ENCODE measurements at places on chromosomes 11 and 22.

DNA sequence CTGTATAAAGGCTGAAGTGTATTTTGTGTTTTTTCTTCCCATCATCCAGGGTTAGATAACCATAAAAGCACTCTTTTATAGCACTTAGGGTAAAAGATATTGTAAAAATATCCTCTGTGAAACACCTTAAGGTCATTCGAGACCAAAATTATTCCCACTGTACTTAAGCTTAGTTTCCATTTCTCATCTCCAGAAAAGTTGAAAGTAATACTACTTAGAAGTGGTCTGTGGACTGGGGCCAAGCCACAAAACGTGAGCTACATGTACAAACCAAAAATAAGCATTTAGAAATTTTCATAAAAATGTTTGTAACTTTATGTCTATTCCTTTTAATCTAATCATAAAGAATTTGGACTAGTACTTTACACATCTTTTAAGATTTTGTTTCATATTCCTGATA lies 142.0 kb upstream of the NTM start:
- no peak for DNase-seq

DNA sequence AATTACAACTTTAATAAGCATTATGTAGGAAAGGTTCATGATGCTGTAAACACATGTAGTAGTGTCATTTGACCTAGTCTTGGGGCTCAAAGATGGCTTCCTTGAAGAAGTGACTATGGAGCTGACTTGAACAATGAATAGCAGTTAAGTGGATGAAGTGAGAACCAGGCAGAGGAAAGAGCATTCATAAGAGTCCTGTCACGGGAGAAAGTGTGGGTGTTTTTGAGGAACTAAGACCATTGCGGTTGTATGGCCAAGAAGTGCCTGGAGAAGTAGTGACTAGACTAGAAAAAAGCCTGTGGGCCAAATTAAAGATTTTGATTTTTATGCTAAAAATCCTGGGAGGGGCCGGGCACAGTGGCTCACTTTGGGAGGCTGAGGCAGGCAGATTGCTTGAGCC lies 7.2 kb upstream of the IL18BP start:
- DNase-seq = no peak

- DNase-seq = peak; percentile 33
These were observed 61.1 kb upstream of the CD44 start for GRCh38 chr11:35077709-35078469.

DNA sequence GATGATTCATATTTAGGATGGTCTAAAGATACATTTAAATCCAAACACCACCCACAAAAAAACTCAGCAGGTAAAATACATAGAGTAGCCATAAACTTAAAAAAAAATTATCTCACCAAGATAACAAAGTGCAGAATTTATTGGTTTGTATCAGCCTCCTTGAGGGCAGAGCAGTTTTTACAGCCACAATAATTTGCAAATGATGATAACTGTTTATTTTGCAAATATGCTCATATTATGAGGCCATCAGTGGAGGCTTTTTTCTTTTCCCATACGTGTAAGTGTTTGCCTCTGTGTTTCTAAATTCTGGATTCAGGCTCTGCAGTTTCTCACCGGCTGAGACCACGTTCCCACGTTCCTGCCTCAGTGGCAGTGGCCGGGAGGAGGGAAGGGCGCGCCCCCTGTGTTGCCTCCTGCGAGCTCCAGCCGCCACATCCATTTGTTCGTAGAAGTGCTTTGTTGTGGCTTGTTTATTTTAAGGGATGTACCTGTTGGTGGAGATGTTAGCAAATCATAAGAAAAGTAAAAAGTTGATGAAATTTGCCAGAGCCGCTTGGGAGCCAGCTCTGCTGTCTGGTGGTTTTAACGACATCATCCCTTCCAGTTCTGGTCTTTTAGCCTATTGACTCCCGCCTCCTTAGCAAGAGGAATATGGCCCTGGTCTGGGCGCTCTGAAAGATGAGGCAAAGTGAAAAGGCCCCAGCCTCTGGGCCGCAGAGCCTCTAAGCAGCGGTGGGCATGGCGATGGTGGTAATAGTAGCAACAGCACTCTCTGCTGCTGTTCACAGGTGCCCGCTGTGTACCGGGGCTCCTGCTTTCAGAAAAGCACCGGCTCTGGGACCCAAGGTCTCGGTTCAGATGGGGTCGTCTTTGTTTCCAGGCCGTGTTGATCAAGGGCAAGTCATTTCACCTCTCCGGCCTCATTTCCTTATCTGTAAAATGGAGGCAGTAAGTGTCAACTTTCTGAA lies 66.7 kb upstream of the PPARA start:
- no peak for DNase-seq

DNA sequence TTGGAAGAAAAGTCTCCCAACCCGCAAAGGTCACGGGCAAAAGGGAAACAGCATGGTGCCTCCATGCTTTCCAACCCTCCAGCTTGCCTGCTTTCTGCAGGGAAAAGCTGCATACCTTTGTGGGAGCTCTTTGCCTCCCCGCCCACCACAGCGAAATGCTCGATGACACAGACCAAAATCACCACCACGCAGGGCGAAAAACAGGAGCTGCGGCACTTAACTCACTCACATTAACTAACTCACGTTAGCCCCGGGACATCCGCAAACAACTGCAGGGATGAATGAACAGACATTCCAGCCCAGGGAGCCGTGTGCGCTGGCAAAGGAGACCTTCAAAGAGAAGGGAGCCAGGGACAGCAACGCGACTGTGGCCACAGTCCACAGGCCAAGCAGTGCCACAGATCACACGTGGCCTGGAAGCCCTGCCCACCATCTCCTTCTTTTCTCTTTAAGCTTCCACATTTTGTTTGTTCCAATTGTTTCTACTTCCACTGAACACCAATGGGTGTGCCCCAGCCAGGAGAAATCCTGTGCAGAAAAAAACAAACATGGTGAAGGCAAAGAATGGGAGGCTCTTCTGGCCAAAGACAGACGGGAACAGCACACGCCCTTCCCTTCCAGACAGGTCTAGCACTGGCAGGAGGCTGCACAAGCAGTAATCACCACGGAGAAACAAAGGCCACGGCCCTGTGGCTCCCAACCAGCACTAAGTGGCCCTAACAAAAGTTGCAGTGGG lies 39.3 kb downstream of the DUSP8 start:
- no peak for DNase-seq

DNA sequence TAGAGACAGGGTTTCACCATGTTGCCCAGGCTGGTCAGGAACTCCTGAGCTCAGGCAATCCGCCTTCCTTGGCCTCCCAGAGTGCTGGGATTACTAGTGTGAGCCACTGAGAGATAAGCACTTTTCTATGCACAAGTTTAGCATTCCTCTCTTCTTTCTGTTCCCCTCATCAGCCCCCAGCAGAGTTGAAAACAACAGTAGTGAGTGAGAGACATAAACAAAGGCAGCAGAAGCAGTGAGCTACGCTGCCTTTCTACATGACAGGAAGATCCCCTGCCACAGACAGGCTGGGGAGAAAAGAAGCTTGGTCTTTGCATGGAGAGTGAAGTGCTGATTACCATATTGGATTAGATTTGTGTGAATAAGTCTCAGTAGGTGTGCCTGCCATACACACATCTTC lies 392.0 kb upstream of the KIRREL3 start:
- DNase-seq = no peak

DNA sequence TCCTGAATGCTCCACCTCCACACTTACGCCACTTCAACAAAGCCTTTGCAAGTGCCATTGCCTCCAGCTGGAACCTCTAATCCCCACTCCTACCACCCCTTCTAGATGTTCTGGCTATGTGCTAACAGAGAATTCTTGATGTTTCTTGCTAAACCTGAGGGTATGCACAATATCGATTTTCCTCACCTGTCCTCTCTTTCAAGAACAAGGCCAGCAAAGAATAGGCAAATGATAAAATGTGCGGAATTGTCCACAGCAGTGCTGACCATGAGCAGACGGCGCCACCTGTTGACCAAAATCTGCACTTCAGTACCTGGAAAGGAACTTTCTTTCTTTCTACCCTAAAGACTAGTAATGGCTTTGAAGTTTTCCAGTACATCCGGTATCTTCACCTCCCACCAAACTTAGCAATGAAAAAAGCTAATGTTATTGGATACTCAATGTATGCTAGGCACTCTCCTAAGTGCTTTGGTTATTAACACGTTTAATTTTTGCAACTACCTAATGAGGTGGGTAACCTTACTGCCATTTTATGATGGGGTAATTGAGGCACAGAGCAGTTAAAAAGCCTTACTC lies 3.4 kb downstream of the TIMM10 start:
- DNase-seq = peak; percentile 81

GRCh38 chr11:44788536-44789261 lies 61.9 kb downstream of the TSPAN18 start:
- no peak for DNase-seq

- DNase-seq = no peak
These were observed 191.7 kb downstream of the DSCAML1 start for GRCh38 chr11:117605331-117605730.

DNA sequence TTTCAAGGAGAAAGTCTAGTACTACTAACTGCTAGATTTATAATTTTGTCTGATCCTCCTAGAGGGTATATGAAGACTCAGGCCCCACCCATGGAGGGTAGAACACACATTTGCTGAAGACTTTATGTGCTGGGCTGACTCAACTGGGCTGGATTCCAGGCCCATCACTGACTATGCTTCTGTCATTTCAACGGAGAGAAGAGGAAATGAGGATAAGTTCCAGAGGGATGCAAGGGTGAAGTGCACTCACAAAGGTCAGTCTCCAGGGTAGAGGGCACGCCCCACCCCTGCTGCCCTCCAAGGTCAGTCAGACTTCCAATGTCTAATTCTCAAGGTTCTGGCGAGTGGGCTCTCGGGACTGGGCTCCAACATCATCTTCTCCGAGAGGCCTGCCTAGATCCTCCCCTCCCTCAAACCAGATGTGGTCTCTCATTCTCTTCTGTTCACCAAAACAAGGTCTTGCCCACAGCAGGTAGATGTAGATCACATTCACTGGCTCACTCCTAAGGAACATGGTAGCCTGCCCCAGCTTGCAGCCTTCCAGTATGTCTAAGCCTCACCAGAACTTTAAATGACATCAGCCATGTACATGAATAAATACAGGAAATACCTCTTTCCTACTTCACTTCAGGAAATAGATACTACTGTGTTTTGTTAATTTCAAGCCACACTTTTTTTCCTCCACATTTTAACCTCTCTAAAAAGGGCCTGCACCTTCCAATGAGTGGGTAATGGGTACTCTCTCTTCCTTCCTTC lies 7.3 kb upstream of the C11orf86 start:
- DNase-seq = peak; percentile 54

DNA sequence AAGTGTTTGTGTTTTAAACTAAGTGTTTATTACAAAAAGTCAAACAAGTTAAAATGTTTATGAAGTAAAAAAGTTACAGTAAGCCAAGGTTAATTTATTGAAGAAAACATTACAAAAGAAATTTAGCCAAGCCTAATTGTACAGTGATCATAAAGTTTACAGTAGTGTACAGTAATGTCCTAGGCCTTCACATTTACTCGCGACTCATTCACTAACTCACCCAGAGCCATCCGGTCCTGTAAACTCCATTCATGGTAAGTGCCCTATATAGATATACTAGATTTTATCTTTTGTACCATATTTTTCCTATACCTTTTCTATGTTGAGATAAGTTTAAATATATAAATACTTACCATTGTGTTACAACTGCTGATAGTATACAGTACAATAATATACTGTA lies 481.8 kb upstream of the TENM4 start:
- DNase-seq = no peak

DNA sequence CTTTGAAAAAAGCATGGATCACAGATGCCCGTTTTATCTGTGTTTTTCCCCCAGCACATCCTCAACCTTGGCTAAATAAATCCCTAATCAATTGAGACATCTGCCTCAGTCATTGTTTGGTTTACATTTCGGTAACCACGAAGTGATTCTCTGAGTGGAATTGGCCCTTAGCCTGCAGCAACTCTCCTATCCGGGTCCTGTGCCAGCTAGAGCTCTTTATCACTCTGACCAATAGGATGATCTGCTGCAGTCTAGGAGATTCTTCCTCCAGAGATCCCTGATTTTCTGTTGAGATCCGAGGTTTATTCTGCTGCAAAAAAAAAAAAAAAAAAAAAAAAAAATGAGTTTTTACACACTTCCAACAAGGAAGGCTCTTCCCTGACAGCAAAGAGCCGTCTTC lies 137.3 kb downstream of the KCNA4 start:
- DNase-seq = no peak

DNA sequence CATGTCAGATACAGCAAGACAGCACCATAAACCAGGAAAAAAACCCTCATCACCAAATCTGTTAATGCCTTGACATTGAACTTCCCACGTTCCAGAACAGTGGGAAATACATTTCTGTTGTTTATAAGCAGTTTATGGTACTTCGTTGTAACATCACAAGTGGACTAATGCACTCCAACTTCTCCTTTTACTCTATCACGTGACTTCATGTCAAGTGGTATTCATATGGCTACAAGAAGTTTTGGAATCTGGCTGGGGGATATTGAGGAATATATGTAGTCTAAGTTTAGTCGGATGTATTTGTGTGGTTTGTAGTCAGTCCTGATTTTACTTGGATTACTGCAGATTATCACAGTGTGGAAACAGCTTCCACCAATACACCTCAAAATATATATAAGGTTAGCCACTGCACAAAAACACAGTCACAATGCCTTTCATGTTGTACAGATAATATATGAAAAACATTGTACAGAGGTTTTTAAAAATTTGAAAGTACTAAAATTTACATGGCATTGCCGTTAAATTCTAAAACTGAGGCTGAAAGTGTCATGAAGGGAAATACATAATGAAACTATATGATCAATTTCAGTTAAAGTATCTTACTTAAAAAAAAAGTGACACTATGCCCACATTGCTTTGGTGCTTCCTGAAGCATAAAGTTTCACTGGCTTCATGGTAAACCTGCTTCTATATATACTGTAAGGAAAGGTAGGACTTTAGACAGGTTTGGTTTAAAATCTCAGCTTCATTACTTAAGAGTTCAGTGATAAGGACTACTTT lies 134.1 kb downstream of the CASP12 start:
- no peak for DNase-seq

- DNase-seq = no peak
These were observed 22.2 kb downstream of the TREH start for GRCh38 chr11:118657238-118657637.

DNA sequence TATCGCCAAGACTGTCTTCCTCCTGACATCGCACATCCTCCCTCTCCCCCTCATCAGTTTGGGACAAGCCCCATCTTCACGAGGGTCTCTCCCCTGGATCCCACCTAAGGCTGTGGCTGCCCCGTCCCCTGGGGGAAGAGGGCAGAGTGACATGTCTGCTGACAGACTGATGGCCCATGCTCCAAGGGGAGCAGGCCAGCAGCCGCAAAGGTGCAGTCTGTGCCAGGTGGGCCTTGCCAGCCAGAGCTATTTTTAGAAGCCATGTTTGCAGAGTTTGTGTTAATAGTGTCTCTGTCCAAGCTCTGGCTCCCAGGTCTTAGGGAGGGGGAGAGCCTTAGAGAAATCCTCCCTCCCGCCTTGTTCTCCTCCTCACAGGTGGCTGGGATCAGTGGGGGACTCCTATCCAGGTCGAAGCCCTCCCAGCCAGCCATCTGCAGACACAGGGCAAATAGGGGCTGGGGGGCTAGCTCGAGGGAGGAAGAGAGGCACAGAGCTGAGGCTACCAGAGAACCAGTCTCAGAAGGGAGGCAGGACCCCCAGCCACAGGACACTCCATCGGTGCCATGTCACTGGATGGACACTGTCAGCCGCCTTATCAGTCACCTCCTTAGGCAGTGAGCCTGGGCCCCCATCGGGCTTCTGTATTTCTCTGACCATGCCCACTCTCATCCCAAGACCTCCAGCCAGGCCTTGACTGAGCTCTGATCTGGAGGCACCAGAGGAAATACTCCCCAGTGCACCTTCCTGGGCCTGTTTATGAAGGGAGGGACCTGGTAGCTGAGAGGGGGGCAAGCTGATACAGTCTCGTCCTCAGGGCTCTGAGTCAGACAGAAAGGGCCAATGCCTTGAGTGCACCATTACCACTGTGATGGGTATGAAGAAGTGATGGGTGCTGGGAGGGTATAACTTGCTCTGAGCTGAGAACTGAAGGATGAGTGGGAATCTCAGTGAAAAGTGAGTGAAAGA lies 49.3 kb downstream of the CHRDL2 start:
- no peak for DNase-seq

All from adipocyte (in vitro differentiated cells).